ENCODE measurements at places on chromosomes 2 and 18.

- DNase-seq, result no peak
Measured at GRCh38 chr2:240249423-240250149, 109.1 kb upstream of the OTOS start.

DNA sequence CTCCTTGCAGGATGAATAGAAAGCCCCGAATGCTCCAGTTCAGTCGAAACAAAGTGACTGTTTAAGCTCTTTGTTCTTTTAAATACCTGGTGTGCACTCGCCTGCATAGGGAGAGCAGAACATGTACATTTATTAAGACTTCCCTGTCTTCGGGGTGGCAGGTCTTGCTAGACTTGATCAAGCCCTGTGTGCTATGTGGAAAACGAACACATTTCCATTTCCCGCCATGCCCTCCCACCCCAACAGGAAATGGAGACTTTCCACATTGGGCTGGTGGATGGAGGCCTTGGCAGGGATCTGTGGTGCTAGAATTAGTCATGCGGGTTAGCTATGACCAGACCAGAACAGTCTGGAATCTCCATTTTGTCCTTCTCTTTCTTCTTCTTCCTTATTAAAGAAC lies 321.0 kb upstream of the THSD7B start:
- DNase-seq, result no peak

DNA sequence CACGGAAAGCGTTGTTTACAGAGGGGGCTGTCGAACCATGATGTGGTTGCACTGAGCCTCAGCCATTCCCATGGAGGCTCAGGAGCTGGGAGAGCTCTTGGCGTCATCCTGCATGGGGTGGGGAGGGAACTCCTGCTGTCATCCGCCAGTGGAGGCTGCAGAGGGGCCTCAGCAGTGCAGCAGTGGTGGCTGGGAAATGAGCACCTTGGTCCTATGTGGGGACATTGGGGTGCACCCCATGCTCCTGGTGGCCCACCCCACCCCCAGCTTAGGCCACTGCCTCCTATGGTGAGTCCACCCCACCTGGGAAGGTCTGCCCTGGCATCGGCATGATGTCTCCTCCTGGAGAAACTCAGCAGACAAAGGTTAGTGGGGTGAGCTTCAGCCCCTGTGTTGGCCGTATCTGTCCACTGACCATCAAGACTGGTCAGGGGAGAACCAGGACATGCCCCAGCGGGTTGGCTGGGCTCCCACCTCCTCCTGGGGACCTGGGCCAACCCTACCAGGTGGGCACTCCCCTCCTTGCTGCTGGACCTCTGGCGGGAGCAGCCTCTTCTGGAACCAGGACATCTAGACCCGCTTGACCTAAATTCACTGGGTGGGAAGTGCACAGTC lies 67.8 kb upstream of the HDAC4 start:
- DNase-seq, result no peak

GRCh38 chr2:55010149-55010591 lies 40.1 kb downstream of the RTN4 start:
- peak; percentile 62 for DNase-seq

GRCh38 chr2:100283724-100284501 lies 38.4 kb downstream of the LONRF2 start:
- DNase-seq, result no peak

DNA sequence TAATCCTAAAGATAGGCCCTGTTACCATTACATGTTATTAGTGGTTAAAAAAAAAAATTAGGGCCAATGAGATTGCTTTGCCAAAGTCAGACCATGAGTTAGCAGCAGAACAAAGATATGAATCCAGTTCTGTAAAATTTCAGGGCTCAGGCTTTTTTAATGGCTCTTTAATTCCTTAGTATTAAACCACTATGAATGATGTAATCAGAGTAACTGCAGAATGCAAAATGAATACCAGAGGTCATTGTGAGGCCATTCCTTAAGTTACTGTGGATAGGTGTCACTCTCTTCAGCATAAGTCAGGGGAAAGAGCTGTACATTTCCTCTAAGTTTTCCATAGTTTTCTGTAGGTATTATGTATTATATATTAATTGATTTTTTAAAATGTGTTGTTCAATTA lies 42.2 kb upstream of the TBR1 start:
- DNase-seq, result no peak

GRCh38 chr2:17599617-17600016 lies 59.1 kb downstream of the VSNL1 start:
- DNase-seq, result no peak

DNA sequence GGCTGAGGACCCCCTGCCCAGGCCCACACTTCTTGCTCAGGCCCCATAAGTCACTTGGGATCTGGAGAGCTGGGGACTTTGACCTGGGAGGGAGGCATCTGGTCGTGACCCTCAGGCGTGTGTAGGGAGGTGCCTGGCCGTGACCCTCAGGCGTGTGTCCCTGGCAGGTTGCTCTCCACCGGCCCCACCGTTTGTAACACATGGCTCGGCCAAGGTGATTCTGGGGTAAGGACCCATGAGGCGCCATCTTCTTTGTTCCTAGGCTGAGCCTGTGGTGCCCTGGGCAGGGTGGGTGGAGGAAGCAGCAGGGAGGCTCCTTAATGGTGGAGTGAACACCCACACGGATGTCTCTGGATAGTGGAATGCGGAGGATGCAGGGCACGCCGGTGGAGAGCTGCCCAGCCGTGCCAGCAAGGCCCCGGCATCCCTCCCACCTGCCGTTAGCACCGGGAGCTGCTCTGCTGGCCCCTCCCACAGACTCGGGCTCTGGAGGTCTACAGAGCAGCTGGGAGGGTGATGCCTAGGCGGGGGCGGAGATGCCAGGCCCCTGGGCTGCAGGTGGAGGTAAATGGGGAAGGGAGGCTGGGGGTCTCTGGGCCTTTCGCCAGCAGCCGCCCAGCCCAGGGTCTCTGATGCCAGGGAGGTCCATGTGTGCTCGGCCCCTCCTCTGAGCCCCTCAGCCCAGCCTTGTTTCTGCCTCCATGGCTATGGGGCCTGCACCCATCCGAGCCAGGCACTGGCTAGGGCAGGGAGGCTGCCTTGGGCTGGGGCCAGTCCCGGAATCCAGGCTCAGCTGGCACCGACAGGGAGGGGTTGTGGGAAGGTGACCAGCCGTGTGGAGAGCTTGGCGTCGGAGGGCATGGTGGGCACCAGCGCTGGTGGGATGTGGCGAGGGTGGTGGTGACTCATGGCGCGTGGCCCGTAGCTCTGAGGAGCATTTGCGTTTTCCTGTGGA lies 1.1 kb upstream of the GAL3ST2 start:
- DNase-seq, result no peak

DNA sequence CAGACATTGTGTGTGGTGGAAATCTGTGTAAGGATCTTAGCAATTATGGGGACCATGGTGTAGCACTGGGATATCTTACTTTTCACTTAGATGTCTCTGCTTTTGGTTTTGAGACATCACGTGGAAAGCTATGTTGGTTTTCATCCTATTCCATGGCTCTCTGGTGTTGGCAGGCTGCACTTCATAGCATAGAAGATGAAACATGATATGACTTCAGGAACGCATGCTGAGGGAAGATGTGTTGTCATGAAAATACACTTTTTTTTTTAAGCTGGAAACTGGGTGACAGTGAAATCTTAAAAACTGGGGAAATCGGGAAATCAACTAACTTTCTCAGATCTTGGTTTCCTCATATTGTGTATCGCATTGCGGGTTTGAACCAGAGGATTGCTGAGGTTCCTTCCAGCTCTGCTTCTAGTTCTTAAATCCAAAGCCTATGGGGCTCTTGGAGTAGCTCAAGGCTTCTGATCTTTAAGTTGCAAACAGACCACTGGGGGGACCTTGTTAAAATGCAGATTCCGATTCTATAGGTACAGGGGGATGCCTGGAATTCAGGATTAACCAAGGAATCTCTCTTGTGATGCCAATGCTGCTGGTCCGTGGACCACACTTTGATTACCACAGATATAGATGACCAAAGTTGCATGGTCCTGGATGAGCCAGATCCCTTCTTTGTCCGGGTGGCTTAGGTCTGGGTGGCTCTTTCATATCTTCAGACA lies 160.7 kb downstream of the SH3RF3 start:
- DNase-seq, result no peak

DNA sequence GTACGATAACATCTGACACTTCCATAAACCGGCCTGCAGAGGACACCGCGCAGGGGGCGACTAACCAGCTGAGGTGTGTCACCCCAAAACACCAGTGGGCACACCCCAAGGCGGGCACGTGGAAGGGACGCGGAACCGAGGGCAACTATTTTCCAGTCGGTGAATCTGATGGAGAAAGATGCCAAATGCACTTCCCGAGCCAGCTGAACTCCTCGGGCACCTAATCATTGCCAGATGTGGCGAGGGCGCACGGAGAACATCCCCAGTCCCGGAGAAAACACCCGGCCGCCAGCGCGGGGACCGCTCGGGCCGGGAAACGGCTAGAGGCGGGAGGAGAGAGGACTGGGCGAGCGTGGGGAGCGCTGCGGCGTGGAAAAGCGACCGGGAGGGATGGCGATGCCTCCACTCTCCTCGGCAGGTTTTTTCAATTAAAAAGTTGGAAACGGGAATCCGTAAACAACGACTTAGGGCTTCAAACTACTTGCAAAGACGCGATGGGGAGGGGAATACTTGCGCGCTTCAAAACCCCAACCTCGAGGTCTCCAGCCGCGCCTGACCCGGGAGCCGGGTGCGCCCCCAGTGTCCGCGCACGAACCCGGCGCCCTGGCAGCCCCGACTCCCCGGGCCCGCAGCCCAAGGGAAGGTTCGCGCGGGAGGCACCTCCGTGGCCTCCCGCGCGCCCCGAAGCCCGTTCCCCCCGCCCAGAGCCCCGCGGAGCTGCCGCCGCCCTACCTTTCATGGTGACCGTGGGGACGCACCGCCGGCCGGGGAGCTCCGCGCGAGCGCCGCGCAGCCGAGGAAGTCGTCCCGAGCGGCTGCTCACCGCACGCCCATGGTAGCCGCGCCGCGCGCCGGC lies 497 bp downstream of the COLEC12 start:
- no peak for DNase-seq

DNA sequence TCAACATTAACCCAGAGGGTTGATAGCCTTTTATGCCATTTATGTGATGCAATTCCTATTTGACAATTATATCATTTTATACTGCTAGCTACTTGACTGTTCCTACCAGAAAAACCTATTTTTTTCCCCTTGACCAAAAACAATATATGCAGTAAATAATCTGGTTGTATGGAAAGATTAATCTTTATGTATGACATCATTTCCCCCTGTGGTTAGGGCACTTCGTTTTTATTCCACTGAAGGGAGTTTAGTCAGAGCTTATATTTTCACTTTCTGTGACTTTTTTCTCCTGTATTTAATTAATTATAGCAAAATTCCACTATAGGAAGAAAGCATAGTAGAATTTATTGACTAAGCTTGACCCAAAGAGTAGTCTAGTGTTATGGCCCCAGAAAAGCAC lies 107.6 kb downstream of the HAUS1 start:
- no peak for DNase-seq

DNA sequence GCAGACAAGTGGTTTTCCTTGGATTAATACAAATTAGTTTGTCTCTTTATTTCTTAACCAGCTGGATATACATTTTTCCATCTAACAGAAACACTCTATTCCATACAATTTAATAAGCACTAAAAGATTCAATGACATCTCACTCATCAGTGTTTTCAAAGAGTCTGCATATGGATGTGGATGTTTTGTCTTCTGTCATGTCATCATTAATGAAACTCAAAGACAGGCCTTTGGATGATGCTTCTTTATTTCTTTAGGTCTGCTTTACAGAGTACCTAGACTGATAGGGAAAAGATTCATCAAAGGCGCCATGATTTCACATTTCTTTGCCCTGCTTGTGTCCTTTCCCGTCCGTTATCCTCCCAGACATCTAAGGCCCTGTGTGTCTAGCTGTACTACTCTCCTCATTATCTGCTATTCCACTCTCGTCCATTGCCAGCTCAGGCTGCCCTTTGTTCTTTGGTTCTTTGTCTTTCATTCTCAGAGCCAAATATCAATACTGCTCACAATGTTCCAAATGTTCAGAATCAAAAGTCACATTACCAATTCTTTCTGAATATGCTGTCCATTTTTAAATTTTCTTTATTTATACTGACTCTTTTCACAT lies 232.3 kb upstream of the CHAC2 start:
- DNase-seq, result no peak

DNA sequence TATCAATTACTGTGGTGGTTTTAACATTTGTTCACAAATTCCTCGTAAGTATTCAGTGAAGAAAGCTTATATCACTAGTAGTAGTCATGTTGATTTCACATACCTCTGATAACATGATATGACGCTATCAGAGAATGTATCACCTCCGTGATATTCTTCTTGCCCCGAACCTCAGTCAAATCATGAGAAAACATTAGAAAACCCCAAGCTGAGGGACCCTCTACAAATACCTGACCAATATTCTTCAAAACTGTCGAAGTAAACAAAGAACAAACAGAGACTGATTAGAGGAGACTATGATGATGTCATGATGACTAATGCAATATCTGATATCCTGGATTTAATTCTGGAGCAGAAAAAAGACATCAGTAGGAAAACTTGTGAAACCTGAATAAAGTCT lies 85.6 kb upstream of the SPOPL start:
- DNase-seq, result no peak

GRCh38 chr2:239506101-239506857 lies 105.5 kb upstream of the HDAC4 start:
- no peak for DNase-seq
